ENCODE measurements at places on chromosomes 5 and 9. TPM values are rescaled to one million over a fixed set of nuclear protein-coding genes. Genes with fewer than 3 reads are reported as not detected.
A peak's percentile ranks its signal among the peaks of the same experiment; 100 is the strongest.

GRCh38 chr5:173772384-173773059 lies 115.6 kb upstream of the CPEB4 start:
- H3K27ac ChIP-seq: no peak overlapping the region
- H3K4me1 ChIP-seq: peaks cover 2% of the 10 kb centered on the region
- no peaks in the 10 kb centered on the region for H3K36me3 ChIP-seq
- H3K4me3 ChIP-seq: no peak overlapping the region
- H3K27me3 ChIP-seq: peaks cover 3% of the 10 kb centered on the region

DNA sequence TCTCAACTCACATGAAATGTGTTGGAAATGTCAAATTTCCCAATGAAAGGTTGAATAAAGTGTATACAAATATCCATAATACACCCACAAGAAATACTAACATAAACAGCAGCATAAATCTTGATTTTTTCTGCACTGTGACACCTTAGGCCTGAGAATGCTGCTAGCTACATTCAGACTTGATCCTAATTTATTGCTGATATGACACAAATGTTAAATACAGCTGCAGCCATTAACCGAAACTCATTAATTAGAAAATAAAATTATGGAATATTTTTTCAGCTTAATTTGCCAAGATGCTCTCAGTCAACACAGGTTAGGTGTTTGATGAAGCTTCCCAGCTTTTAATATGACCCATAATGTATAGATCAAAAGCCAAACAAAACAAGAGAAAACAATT lies 914.3 kb upstream of the C9orf72 start:
- H3K27me3 ChIP-seq: no peaks in the 10 kb centered on the region
- no peaks in the 10 kb centered on the region for H3K36me3 ChIP-seq

DNA sequence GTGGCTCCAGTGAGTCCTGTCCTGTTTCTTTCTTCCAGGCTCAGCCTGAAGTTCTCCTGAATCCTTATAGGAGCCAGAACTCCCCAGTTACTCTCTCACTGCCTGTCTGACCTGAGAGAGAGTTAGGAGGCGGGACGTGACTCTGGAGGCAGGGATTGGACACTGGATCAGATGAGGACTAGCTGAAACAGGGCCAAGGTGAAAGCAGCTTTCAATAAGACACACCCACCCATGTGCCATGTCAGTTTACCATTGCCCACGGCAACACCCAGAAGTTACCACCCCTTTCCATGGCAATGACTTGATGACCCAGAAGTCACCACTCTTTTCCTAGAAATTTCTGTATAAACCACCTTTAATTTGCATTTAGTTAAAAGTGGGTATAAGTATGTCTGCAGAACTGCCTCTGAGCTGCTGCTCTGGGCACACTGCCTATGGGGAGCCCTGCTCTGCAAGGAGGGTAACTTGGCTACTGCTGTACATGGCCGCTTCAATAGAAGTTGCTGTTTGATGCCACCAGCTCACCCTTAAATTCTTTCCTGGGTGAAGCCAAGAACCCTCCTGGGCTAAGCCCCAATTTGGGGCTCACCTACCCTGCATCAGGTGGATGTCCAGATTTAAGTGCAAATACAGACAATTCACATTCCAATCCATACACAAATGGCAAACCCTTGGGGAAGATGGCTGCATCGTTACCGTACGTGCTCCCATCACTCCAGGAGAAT lies 13.7 kb downstream of the FCN2 start:
- peak; percentile 42 for DNase-seq
- H3K27ac ChIP-seq: no peak overlapping the region
- no peak overlapping the region for H3K4me3 ChIP-seq
- no peaks in the 10 kb centered on the region for H3K36me3 ChIP-seq
- H3K27me3 ChIP-seq: peaks cover 19% of the 10 kb centered on the region
- peaks cover 28% of the 10 kb centered on the region for H3K4me1 ChIP-seq

DNA sequence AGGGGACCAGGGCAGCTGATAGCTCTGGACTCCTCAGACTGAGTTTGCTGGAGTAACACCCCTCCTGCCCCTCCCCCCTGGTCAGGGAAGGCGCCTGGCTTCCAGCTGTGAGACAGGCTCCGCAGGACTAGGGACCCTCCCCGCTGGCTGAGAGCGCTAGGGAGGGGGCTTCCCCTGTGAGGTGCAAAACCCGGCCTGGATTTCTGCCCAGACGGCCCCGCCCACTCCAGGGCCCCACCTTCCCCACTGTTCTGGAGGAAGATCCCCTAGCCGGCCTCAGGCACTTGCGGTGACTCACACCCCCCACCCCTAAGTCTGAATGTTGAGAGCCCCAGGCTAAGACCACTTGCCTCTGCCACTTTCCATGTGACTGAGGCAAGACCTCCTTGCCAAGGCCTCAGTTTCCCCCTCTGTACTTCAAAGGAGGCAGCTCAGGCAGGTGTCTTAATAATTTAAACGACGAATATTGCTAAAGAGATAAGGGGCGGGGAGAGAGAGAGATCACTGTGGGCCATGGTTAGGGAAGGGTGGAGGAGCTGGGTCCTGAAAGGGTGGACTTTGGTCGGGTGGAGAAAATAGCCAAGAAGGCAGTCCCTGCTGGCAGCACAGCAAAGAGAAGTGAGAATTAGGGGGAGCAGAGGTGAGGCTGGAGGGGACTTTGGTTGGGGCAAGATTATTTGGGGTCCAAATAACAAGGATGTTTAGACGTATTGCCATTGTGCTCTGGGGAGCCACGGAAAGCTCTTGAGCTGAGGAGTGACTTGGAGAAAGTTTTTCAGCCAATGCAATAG lies 1.0 kb upstream of the DAB2IP start:
- peak overlapping the region; percentile 71 for H3K4me3 ChIP-seq
- H3K36me3 ChIP-seq: no peaks in the 10 kb centered on the region
- peaks cover 46% of the 10 kb centered on the region for H3K4me1 ChIP-seq
- DNase-seq: peak; percentile 87

DNA sequence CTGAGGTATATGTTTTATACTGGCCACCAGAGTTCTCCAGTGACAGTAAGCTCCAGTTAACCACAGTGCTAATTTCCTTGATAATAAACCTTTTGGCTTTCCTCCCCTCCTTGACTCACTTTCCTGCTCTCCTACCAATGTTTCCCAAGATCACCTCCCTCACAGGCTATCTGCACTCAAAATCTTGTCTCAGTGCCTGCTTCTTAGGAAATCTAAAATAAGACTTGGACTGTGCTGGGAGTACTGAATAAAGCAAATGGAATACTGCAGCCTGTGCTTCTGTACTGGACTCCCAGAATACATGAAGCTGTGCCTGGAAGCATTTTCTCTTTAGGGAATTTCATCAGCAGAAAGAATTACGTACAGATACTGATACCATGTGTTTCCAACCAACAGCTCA lies 1.7 kb upstream of the DCP2 start:
- peaks cover 33% of the 10 kb centered on the region for H3K4me1 ChIP-seq
- no peak overlapping the region for H3K27ac ChIP-seq
- H3K4me3 ChIP-seq: no peak overlapping the region
- no peaks in the 10 kb centered on the region for H3K27me3 ChIP-seq

DNA sequence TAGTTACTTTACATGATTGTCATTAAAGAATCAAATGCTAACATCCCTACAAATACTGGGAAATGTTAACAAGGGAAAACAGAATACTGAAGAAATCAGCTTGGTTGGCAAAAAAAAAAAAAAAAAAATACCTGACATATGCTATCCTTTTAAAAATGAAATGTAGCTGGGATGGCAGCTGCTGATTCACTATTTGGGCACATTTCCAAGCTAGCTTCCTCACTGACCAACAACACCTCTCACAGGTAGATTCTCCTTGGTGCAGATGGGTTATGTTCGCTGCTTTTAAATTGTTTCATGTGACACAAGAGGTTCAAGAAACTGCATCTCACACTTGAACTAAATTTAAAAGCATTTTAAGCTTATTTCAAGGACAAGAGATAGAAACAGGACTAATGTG lies 6.1 kb upstream of the PRUNE2 start:
- no peaks in the 10 kb centered on the region for H3K36me3 ChIP-seq
- H3K27me3 ChIP-seq: peaks cover 39% of the 10 kb centered on the region
- H3K4me3 ChIP-seq: no peak overlapping the region

DNA sequence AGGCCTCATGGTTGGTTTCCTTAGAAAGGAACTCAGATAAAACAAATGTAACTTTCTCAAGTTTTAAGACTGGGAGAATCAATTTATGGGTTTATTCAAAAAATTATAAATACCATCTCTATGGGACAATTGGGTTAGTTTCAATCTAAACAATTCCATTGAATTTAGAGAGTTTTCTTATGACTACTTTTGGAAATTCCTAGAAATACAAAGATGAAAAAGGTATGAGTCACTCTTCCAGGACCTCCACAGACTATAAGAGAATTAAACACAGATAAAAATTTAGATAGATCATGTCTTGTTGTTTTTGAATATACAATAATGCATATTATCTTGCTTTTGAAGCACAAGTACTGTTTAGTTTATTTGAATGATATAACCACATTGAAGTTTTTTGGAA lies 188.7 kb downstream of the CHSY3 start:
- no peak overlapping the region for H3K4me3 ChIP-seq
- peaks cover 14% of the 10 kb centered on the region for H3K4me1 ChIP-seq
- H3K27ac ChIP-seq: no peak overlapping the region
- H3K36me3 ChIP-seq: peaks cover 5% of the 10 kb centered on the region

DNA sequence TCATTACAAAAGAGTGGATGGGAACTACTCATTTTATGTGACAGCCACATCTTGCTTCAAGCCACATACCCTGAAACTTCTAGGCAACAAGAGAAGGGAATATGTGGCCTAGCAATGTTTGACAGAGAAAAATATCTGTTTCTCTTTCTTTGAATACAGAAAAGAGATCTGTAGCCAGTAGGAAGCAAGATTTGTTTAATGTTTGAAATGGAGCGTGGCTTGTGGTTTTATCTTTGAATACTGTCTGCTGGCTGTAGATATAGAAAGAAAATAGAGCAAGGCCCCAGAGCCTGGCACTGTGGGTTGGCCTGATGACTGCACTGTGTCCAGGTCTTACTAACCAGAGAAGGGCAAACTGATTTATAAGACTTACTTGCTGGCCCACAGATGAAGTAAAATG lies 133.8 kb downstream of the ARHGEF28 start:
- H3K27ac ChIP-seq: peak overlapping the region; percentile 75
- no peaks in the 10 kb centered on the region for H3K27me3 ChIP-seq
- H3K4me3 ChIP-seq: no peak overlapping the region
- H3K36me3 ChIP-seq: peaks cover 14% of the 10 kb centered on the region
- peaks cover 30% of the 10 kb centered on the region for H3K4me1 ChIP-seq

RGMB gene
- 111 TPM for total RNA-seq

PTPN3 gene
- total RNA-seq: 4.7 TPM
